Myocyte (in vitro differentiated cells): ENCODE measurements at places on chromosomes 5 and 9. TPM values are rescaled to one million over a fixed set of nuclear protein-coding genes. Genes with fewer than 3 reads are reported as not detected.
A peak's percentile ranks its signal among the peaks of the same experiment; 100 is the strongest.

Gene TEX48
- not detected in 2 replicates for total RNA-seq

Gene HRCT1
- total RNA-seq = 0.37 and 1.5 TPM in 2 replicates

Gene SPINK7
- total RNA-seq = not detected in 2 replicates

Gene SYK
- not detected in 2 replicates for total RNA-seq

Gene RLN1
- 0.57 TPM in 1 of 2 replicates, not detected in the other for total RNA-seq

Gene TOR4A
- 1.1 and 3.6 TPM in 2 replicates for total RNA-seq

Gene GNA14
- total RNA-seq = 0.21 TPM in 1 of 2 replicates, not detected in the other

Gene MLLT3
- 32.5 and 79.1 TPM in 2 replicates for total RNA-seq

Gene TAF1L
- 0.03 and 0.05 TPM in 2 replicates for total RNA-seq

Gene PCDHGA9
- 0.88 and 1.7 TPM in 2 replicates for total RNA-seq

Gene CER1
- total RNA-seq = not detected in 2 replicates

Gene S1PR3
- 0.70 and 1.3 TPM in 2 replicates for total RNA-seq

DNA sequence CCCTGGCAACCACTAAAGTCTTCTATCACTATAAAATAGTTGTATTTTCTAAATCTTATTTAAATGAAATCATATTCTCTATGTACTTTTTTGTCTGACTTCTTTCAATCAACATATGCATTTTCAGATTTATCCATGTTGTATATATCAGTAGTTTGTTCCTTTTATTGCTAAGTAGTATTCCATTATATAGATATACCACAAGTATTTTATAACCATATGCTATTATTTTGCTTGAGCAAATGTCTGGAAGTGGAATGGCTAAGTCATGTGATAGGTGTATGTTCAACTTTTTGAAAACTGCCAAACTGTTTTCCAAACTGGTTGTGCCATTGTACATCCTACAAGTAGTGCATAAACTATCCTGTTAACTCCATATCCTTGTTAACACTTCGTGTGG, 131.1 kb downstream of the CWC27 start:
- no peak for DNase-seq

DNA sequence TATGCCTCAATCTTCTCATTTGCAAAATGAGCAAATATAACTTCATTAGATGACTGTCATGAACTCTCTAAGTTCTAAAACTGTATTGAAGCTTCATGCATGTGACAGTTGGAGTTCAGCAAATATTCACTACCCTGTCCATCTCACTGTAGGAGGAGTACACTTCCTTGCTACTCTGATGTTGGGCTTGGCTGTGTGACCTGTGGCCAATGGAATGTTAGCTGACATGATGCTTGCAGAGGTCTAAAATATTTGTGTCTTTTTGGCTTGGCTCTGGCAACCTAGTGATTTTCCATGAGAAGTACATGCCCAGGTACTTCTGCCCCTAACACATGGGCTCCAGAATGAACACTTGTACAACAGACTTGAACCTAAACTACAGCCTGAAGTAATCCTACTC, 203.1 kb upstream of the ANKH start:
- DNase-seq = no peak

- no peak for DNase-seq
These were observed 8.9 kb downstream of the SLC9A3 start for GRCh38 chr5:515273-515836.

DNA sequence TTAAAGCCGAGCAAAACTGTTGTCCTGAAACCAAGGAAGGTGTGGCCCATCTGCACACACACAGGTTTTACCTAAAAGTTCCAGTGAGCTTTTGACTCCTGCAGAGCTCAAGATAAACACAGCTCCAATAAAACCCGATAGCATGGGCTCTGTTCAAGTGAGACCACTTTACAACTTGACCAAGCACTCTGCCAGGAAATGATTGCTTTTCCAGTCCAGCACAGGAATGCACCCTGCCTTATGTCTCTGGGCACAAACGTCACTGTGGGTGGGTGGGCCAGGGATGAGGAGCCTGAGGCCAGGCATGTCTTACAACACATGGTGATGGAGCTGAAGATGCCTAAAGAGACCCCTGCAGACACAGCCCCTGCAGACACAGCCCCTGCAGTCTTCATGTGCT, 115.3 kb downstream of the ROR2 start:
- DNase-seq = no peak

- DNase-seq = peak; percentile 17
These were observed 306.8 kb downstream of the SPOCK1 start for GRCh38 chr5:137192293-137192743.

GRCh38 chr5:154916874-154917273, 21.1 kb downstream of the GEMIN5 start:
- DNase-seq = no peak

DNA sequence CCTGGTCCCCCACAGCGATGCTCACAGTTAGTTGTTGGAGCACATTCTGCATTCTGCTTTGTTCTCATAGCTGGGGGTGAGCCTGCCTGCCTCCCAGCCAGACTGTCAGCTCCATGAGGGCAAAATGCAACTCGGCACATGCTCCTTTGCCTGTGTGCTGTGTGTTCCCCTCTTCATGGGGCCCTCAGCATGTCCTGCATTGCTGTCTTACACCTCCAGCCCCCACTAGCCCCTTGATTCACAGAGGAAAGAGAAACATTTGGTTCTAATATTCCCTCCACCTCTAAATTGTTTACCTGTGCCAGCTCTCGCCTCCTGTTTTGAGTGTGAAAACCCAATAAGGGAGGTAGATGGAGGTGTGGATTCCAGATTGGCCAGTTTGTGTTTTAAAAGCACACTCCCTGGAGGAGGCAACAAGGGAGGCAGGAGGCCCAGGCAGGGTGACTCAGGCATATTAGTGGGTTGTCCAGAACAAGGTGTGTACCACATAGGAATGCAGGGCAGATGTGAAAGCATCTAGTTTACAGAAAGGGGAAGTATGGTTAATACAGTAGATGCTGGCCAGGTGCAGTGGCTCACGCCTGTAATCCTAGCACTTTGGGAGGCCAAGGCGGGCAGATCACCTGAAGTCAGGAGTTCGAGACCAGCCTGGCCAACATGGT, 224.6 kb downstream of the AGTPBP1 start:
- no peak for DNase-seq

GRCh38 chr9:137031904-137032640, at the start of gene FUT7:
Gene FUT7 (minus strand): TSS chr9:137032088. CDS start chr9:137031991, 97 bp downstream.
- DNase-seq = no peak

- DNase-seq = peak; percentile 74
These were observed 75.1 kb downstream of the FGF18 start for GRCh38 chr5:171494452-171495121.

DNA sequence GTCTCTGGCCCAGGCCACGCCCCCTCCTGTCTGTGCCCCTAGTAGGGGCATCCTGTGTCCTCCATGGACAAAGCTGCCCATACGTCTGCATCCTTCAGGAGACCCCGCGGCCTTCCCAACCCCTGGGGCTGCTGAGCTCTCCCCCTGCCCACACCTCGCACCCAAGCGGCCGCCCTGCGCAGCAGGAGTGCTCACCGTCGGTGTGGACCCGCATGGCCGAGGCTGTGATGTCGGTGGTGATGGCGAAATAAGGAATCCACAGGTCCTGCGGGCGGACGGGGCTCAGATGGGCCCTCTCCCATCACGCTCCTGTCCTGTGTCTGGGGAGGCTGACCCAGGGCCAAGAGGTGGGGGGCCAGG, 4.8 kb upstream of the NSMF start:
- no peak for DNase-seq

GRCh38 chr9:136740069-136740468, 2.7 kb downstream of the LCN10 start:
- DNase-seq = no peak

GRCh38 chr9:125797930-125798329, 50.8 kb downstream of the PBX3 start:
- DNase-seq = no peak

DNA sequence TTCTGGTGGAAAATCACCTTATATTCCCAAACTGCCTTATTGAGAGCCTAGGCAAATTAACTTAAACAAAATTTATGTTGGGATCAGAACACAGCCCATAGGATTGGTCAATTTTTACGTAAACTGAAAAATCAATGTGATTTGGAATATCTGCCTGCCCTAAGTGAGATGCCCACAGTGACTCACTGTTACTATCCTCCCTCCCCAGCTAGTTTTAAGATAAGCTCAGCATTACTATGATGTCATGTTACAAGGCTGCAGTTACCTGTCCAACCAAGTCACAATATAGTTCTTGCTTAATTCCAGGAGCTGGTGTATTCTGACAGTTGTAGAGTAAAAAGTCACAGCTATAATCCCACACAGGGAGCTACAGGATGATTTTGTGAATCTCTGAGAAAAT, 23.1 kb downstream of the SKP1 start:
- DNase-seq = no peak

DNA sequence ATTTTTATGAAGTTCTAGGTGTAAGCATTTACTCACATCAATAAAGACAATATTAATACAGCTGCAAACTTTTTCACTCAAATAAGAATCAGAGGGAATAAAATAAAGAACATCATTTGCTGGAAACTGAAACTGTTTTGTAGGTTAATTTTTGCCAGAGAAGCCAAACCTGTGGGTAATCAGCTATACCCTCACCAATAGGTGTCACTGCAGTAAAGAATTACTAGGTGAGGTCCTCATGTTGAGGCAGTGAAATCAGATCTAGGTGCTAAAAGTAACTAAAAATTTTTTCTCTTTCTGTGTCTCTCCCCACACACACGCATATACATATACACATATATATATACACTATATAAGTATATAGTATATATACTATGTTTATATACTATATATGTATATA, 1016.3 kb upstream of the SEMA6A start:
- DNase-seq = peak; percentile 68

GRCh38 chr5:83991566-83992224, 271.0 kb upstream of the HAPLN1 start:
- no peak for DNase-seq

GRCh38 chr9:18692268-18692667, 218.3 kb downstream of the ADAMTSL1 start:
- peak; percentile 63 for DNase-seq

GRCh38 chr5:97089149-97089801, 53.1 kb downstream of the LIX1 start:
- DNase-seq = no peak

GRCh38 chr5:54491326-54491725, 26.2 kb upstream of the SNX18 start:
- no peak for DNase-seq

GRCh38 chr9:4386819-4387218, 87.0 kb upstream of the GLIS3 start:
- no peak for DNase-seq

DNA sequence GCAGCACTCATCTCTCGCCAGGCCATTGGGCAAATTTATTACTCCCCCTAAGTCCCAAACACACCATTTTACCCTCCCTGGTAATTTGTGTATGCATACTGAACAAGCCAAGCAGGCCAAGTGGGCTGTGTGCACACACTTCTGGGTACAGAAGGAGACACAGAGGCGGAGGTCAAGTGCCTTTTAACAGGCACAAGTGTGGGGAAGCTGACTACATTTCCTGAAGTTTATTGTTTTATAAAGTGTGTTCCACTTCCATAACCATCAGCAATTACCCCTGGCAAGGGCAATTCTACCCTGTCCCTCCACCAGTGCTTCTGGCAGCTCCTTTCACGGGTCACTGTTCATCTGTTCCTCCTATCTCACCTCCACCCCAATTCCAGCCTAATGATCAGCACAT, 93.9 kb downstream of the SETX start:
- DNase-seq = no peak

DNA sequence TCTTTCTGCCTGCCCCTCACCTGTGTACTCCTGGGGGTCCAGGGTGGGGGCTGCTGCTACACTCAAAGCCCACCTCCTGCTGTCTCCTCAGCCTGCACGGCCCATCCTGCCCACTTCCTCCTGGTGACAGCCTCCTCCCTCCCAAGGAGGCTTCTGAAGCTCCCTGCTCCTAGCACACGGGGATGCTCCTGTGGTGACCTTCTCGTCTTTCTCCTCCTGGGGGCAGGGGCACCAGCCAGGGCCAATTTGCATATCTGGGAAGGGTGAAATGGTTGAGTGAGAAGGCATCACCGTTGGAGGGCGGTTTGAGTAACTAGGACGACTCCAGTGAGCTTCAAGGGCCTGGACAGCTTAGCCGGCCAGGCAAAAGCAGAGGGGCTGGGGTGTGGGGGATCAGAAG, 51.9 kb upstream of the COL5A1 start:
- DNase-seq = no peak

GRCh38 chr9:34240006-34240405, 61.2 kb downstream of the UBAP1 start:
- no peak for DNase-seq
